Activated CD8-positive, alpha-beta T cell treated with anti-CD3 and anti-CD28 coated beads, Interleukin-2, amount 10 ng/mL, durations not matched to agents 7 days and 5 days (primary cell): ENCODE measurements at places on chromosomes 5 and 9. TPM values are rescaled to one million over a fixed set of nuclear protein-coding genes. Genes with fewer than 3 reads are reported as not detected.

DNA sequence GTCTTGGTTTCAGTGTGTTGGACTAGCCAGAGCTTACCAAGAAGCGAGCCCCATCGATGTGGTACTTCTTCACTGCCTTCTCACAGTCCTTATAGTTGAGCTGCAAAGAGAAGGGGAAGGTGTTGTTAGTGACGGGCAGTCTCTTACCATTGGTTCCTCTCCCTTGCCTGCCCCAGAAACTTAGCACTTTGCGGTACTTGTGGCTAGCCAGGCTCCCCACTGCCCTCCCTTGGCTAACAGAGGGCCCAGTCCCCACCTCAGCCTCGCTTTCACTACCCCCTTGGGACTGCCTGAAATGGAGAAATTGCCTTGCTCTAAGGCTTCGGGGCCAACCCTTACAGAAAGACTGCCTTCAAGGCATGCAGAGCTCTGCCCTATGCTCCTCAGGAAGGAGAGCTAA is 4.3 kb downstream of the LCP2 start:
- peak; percentile 92 for DNase-seq

- DNase-seq: peak; percentile 26
Measured at GRCh38 chr5:142421621-142422397, 97.0 kb upstream of the SPRY4 start.

- DNase-seq: no peak
Measured at GRCh38 chr5:80246001-80246758, 9.7 kb downstream of the SERINC5 start.

GABRA6 gene
- total RNA-seq: not detected

GRCh38 chr9:122354536-122355199 is 16.2 kb upstream of the PTGS1 start:
- no peak for DNase-seq

PCDHGA12 gene
- not detected for total RNA-seq

HCN1 gene
- total RNA-seq: not detected

GRCh38 chr9:14349447-14350348 is 35.8 kb upstream of the NFIB start:
- DNase-seq: no peak

- no peak for DNase-seq
Measured at GRCh38 chr5:6457592-6457991, 8.9 kb downstream of the UBE2QL1 start.

GRCh38 chr9:122453677-122454135 is 24.0 kb downstream of the OR1J1 start:
- no peak for DNase-seq

GRCh38 chr9:16689351-16689938 is 181.0 kb downstream of the BNC2 start:
- DNase-seq: no peak

DNA sequence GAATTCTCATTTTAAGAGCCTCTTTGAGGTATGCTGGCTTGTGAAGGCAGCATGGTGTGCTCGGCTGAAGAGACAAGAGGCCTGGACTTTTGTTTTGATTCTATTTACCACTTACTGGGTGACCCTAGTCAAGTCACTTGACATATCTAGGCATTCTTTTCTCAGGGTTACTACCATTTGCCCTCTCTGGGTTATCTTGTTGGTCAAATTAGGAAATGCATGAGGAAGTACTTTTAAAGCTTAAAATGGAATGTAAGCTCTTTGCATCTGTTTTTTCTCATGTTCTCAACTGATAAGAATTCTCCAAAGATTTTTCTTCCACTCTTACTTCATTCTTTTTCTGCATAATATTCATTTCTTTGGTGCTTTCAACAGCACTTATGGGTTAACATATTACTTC is 173.1 kb downstream of the PLK2 start:
- no peak for DNase-seq

DNA sequence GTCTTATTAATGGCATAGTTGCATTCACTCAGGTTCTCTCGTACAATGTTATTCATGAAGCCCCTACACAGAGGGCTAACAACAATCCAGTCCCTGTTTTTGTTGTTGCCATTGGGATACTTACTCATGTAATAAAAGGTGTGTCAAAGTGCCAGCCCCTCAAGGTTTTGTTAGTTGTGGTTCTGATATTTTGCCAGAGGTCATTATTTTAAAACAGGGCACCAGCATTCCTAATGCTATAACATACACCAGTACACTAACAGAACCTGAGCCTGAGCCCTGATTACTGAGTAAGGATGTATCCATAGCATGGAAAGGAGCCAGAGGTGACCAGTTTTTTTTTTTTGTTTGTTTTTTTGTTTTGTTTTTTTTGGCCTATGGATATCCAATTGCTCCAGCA is 50.2 kb downstream of the SMC2 start:
- no peak for DNase-seq

DNA sequence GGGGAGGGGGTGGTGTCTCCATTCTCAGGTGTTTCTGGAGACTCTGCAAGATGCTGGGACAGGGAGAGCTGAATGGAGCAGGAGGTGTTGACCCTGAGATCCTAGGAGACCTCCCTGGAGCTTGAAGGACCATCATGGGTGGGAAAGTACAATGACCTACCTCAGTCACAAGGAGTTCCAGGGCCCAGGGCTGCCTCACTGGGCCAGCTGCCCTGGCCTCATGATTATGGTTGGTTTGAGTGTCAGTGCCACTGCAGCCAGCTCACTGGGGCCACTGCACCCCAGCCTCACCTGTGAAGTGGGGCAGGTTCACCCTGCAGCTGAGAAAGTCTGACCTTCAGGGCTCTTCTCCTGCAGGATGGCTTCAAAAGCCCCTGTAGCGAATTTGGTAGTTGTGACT is 372.5 kb downstream of the IRX2 start:
- no peak for DNase-seq

ABCA1 gene
- not detected for total RNA-seq

BAAT gene
- total RNA-seq: not detected

- no peak for DNase-seq
Measured at GRCh38 chr9:4739587-4740387, 1.2 kb downstream of the AK3 start.

- DNase-seq: peak; percentile 24
Measured at GRCh38 chr9:69919461-69920061, 98.9 kb downstream of the CFAP95 start.

OR13C8 gene
- total RNA-seq: not detected

GRCh38 chr5:174223355-174223754 is 177.8 kb downstream of the NSG2 start:
- no peak for DNase-seq

GRCh38 chr5:164578911-164579310 is 1073.5 kb downstream of the MAT2B start:
- DNase-seq: no peak

GRCh38 chr5:76548525-76549229 is 74.5 kb downstream of the F2RL2 start:
- DNase-seq: no peak

DAB2 gene
- total RNA-seq: not detected

- DNase-seq: no peak
Measured at GRCh38 chr9:116641292-116642059, 45.6 kb upstream of the TRIM32 start.
